ENCODE measurements at places on chromosomes 12 and 14. TPM values are rescaled to one million over a fixed set of nuclear protein-coding genes. Genes with fewer than 3 reads are reported as not detected.

Gene BHLHE41
- 0.71 TPM for total RNA-seq

Gene SRRM4
- not detected for total RNA-seq

Gene BDKRB2
- total RNA-seq: 1.7 TPM

Gene RSRC2
- 54.9 TPM for total RNA-seq

Gene DTX1
- total RNA-seq: 0.42 TPM

Gene IFNG
- total RNA-seq: not detected

Gene EIF2B1
- 36.9 TPM for total RNA-seq

Gene INSM2
- 0.05 TPM for total RNA-seq

Gene NR4A1
- 35.0 TPM for total RNA-seq

Gene GMFB
- total RNA-seq: 71.7 TPM

Gene TOMM20L
- total RNA-seq: not detected

Gene NAV3
- total RNA-seq: 4.3 TPM

Gene CD163L1
- 0.17 TPM for total RNA-seq

Gene KCNC2
- not detected for total RNA-seq

Gene BIN2
- total RNA-seq: 0.17 TPM

Gene PHETA1
- 8.8 TPM for total RNA-seq

Gene FAM186B
- total RNA-seq: 0.16 TPM

Gene KRT79
- total RNA-seq: not detected

Gene RNF212B
- not detected for total RNA-seq

Gene C12orf54
- not detected for total RNA-seq

Gene RNASE1
- 0.17 TPM for total RNA-seq

Gene MAP3K9
- 6.1 TPM for total RNA-seq

Gene SDSL
- 24.3 TPM for total RNA-seq

Gene SUPT16H
- total RNA-seq: 98.5 TPM

Gene KRT2
- total RNA-seq: not detected

Gene SERPINA3
- 10.6 TPM for total RNA-seq

Gene RHOJ
- total RNA-seq: not detected

Gene AKAP6
- total RNA-seq: 0.45 TPM

Gene CLEC9A
- not detected for total RNA-seq

Gene CBLN3
- 1.7 TPM for total RNA-seq

Gene TPH2
- total RNA-seq: not detected

Gene GLI1
- 8.1 TPM for total RNA-seq

Gene DLK1
- total RNA-seq: 0.42 TPM

Gene NEDD1
- 18.5 TPM for total RNA-seq

Gene CCDC196
- total RNA-seq: not detected

Gene PRR4
- total RNA-seq: 1.8 TPM

Gene RNASE3
- not detected for total RNA-seq

Gene SMIM41
- total RNA-seq: not detected

Gene ARHGEF25
- 5.7 TPM for total RNA-seq

Gene TAS2R19
- not detected for total RNA-seq

Gene REC8
- total RNA-seq: 5.4 TPM

Gene GUCY2C
- not detected for total RNA-seq

Gene CACNA1C
- total RNA-seq: 0.03 TPM

Gene AMN
- 0.39 TPM for total RNA-seq

Gene TBC1D30
- 1.9 TPM for total RNA-seq

Gene STAC3
- 0.40 TPM for total RNA-seq

Gene WSCD2
- not detected for total RNA-seq

Gene ADCY4
- not detected for total RNA-seq

Gene MYL6B
- 72.9 TPM for total RNA-seq

Gene TMTC1
- total RNA-seq: 0.05 TPM
